Heart left ventricle (tissue), 16 donors: ENCODE measurements at places on chromosomes 6 and 20. TPM values are rescaled to one million over a fixed set of nuclear protein-coding genes. Genes with fewer than 3 reads are reported as not detected.

DEFB125 gene
- not detected for total RNA-seq

HCK gene
- total RNA-seq = 2.0 TPM

ZSCAN23 gene
- 0.81 TPM for total RNA-seq

ENPP1 gene
- total RNA-seq = 1.6 TPM

DNA sequence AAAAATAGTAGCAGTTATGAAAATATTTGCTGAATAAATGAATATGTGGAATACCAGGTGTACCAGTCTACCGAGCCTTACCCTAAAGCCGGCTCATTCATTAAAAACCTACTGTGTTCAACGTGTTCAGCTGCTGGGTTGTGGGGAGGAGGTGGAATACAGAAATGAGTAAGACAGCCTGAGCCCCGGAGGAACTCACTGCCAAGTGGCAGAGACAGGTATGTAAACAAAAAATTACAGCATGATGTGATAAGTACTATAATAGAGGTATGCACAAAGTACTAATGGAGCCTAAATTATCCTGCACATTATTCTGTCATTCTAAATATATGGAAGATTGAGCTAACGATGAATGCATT, 6.8 kb upstream of the ADTRP start:
- no peak overlapping the region for H3K27ac ChIP-seq
- H3K36me3 ChIP-seq = no peaks in the 10 kb centered on the region
- H3K4me1 ChIP-seq = no peaks in the 10 kb centered on the region
- DNase-seq = no peak
- no peak overlapping the region for H3K4me3 ChIP-seq

- peaks cover 49% of the 10 kb centered on the region for H3K27me3 ChIP-seq
- H3K4me1 ChIP-seq = no peaks in the 10 kb centered on the region
- H3K36me3 ChIP-seq = no peaks in the 10 kb centered on the region
- H3K4me3 ChIP-seq = no peak overlapping the region
- no peak overlapping the region for H3K27ac ChIP-seq
Observed at GRCh38 chr6:27599859-27600532, 127.1 kb upstream of the ZNF184 start.

DNA sequence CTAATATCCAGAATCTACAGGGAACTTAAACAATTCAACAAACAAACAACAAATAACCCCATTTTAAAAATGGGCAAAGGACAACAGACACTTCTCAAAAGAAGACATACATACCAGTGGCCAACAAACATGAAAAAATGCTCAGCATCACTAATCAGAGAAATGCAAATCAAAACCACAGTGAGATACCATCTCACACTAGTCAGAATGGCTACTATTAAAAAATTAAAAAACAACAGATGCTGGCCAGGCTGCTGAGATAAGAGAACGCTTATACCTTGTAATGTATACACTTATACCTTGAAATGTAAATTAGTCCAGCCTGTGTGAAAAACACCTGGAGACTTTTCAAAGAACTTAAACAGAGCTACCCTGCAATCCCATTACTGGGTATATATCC, 166.8 kb downstream of the IBTK start:
- no peak overlapping the region for H3K27ac ChIP-seq
- no peak overlapping the region for H3K4me3 ChIP-seq
- H3K36me3 ChIP-seq = no peaks in the 10 kb centered on the region
- H3K27me3 ChIP-seq = no peaks in the 10 kb centered on the region

DNA sequence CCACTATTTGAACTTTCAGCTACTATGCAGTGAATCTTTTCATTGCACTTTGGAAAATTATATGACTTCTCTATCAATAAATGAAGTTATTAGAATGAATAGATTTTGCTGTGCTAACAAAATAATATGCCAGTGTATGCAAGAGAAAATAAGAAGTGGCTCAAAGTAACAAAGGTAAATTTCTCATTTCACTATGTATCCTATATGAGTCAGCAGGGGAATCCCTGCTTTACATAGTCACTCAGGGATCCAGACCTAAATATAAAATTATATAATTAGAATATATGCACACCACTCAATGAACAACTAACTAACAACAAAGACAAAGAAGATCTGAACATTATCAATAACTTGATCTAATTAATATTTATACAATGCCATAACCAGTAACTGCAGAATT, 390.8 kb upstream of the IRAK1BP1 start:
- no peaks in the 10 kb centered on the region for H3K36me3 ChIP-seq
- H3K4me3 ChIP-seq = no peak overlapping the region
- no peak for DNase-seq
- H3K4me1 ChIP-seq = no peaks in the 10 kb centered on the region
- H3K27ac ChIP-seq = no peak overlapping the region

DNA sequence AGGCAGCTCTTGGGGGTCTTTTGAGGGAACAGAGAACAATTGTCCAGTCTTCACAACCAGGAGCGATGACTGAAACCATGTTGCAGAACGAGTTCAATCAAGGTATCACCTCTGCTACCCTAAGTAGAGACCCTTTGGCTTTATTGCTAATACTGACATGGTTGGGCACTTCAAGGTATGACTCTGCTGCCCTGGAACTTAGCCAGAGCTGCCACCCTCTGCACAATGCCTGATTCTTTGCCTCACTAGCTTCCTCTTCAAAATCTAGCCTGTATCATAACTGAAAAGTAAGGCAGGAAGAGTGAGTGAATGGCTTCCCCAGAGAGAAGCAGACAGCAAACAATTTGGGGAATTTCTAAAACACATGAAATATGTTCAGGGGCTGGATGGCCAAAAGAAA, 592.7 kb upstream of the NRSN1 start:
- H3K27ac ChIP-seq = no peak overlapping the region
- H3K27me3 ChIP-seq = no peaks in the 10 kb centered on the region
- DNase-seq = no peak
- no peak overlapping the region for H3K4me3 ChIP-seq

DNA sequence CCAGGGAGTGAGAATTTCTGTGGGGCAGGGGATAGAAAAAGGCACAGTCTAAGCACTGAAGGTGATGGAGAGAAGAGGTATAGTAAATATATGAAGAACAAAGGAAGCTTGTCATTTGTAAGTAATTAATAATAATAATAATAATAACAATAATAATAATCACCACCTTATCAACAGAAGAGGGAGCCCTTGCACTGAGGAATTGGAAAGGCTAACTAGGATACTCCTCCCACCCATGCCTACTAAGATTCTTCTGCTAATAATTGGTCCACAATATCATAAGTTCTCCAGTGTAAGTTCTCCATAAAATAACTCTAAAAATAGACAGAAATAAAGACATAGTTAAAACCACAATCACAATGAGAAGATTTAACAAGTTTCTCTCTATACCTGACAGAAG, 912 bp upstream of the OR12D3 start:
- H3K4me1 ChIP-seq = no peaks in the 10 kb centered on the region
- no peak overlapping the region for H3K4me3 ChIP-seq
- DNase-seq = no peak
- H3K27ac ChIP-seq = no peak overlapping the region
- H3K36me3 ChIP-seq = no peaks in the 10 kb centered on the region
- no peaks in the 10 kb centered on the region for H3K27me3 ChIP-seq

- H3K4me1 ChIP-seq = no peaks in the 10 kb centered on the region
- no peaks in the 10 kb centered on the region for H3K27me3 ChIP-seq
- no peak overlapping the region for H3K4me3 ChIP-seq
- no peak overlapping the region for H3K27ac ChIP-seq
- H3K36me3 ChIP-seq = no peaks in the 10 kb centered on the region
Observed at GRCh38 chr20:61497029-61497627, 245.1 kb downstream of the CDH4 start.

- H3K36me3 ChIP-seq = no peaks in the 10 kb centered on the region
- DNase-seq = no peak
- H3K4me1 ChIP-seq = peaks cover 9% of the 10 kb centered on the region
- H3K27me3 ChIP-seq = no peaks in the 10 kb centered on the region
- no peak overlapping the region for H3K4me3 ChIP-seq
Observed at GRCh38 chr6:133964052-133964451, 11.0 kb downstream of the TBPL1 start.

DNA sequence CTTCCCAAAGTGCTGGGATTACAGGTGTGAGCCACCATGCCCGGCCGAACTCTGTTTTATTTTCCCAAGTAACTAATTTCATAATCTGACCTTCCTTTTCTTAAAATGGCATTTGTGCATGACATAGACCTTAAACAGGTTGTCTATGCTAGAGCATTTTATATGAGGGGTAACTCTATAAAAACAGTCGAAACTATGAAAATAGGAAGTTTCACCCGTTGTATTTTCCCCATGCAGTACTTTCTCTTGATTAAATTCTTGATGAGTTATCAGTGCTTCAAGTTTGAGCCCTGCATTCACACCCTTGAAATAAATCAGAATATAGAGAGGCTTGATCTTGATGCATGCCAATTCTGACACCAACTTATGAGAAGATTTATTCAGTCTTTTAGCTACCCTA, 11.7 kb downstream of the TBPL1 start:
- no peak overlapping the region for H3K27ac ChIP-seq
- H3K27me3 ChIP-seq = no peaks in the 10 kb centered on the region
- DNase-seq = no peak

DNA sequence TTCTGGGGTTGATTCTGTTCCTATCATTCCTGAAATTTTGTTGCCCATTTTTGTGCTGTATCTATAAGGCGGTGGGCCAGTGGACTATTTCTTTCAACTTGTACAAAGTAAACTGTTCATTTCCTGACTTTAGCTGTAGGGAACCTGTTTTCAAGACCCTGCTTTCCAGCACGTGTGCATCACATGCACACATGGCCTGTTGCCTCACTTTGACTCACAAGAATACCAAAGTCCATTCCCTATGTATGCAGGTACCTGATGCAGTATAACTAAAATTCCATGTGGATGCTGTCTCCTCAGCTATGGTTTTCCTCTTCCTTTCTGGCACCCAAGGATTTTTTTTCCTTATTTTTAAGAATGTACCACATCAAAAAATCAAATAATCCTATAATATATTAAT, 284.1 kb upstream of the MANEA start:
- no peaks in the 10 kb centered on the region for H3K36me3 ChIP-seq
- H3K4me3 ChIP-seq = no peak overlapping the region
- H3K27me3 ChIP-seq = no peaks in the 10 kb centered on the region
- no peaks in the 10 kb centered on the region for H3K4me1 ChIP-seq
